ENCODE measurements at places on chromosomes 7 and 10.

- no peak for DNase-seq
Observed at GRCh38 chr7:155560196-155560885, 14.0 kb upstream of the CNPY1 start.

GRCh38 chr10:119309423-119309770, 102.0 kb downstream of the GRK5 start:
- no peak for DNase-seq

DNA sequence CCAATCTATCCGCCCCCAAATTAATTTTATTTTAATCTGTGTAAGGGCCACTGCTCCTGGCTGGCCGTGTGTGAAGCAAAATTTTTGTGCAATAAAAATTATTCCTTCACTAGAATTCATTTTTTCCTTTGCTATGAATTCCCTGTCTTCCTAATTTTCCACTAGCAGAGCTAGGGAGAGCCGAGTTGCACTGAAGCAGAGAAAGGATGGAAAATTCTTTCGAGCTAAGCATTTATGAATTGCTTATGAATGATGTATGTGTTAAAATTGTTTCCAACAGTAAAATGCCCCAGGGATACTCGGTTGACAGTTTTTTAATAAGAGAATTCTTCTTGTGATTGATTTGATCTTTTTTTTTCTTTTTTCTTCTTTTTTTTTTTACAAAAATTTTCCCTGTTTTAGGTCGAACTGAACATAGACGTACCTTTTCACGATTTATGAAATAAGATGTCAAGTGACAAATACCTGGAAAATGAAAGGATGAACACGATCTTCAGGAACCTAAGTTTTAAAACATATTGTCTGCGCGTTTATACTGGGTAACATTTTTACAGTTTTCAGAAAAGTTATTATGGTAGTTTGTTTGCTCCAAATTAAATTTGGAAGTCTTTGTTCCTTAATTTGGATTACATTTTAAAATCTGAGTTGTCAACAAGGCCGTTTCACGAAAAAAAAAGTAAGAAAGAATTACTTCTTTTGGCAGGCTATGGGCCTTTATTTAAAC, 288.8 kb upstream of the NFE2L3 start:
- DNase-seq, result no peak

DNA sequence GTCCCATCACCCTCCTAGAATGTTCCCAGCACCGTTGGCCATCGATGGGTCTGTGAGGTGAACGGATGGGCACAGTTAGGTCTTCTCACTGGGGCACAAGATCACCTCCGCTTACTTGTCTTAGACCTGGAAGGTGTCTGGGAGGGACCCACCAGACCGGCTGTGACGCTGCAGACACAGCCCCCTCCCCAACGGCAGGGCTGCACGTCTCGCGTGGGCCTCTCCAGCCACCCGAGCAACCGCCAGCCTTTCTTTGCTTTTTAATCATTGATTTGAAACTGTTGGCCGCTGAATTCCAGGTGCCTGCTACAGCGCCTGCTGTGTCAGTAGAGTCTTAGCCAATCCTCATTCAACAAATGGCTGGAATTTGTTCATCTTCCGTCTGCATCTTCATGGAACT, 90.4 kb downstream of the DYNC2I1 start:
- DNase-seq, result no peak

GRCh38 chr7:38025815-38026214, 105.4 kb downstream of the EPDR1 start:
- DNase-seq, result no peak

GRCh38 chr7:138903859-138904435, 77.2 kb downstream of the KIAA1549 start:
- no peak for DNase-seq
